ENCODE measurements at places on chromosomes 4 and X. TPM values are rescaled to one million over a fixed set of nuclear protein-coding genes. Genes with fewer than 3 reads are reported as not detected.

The WDR17 gene
- 1.3 TPM for total RNA-seq

The NDNF gene
- not detected for total RNA-seq

The CTAG1B gene
- not detected for total RNA-seq

The SMIM10 gene
- total RNA-seq, result 0.17 TPM

The SFRP2 gene
- total RNA-seq, result not detected
